ENCODE measurements at places on chromosomes 16 and 17. TPM values are rescaled to one million over a fixed set of nuclear protein-coding genes. Genes with fewer than 3 reads are reported as not detected.

DNA sequence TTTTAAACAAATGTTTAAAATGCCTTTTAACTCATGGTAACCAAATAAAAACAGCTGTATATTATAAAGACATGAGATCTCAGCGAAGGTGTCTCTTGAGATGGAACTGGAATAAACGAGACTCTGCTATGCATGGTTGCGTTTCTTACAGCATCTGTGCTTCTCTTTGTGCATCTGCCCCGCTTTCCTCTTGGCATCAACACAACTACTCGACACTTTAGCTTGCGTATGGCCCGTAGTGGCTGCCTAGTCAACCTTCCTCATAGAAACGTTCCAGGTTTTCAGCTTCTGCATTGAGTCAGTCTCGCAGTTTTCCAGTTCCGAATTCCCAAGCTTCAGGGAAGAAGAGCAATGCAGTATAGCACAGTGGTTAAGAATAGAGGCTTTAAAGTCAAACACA lies 214.9 kb downstream of the CEP112 start:
- DNase-seq = no peak

- DNase-seq = no peak
Observed at GRCh38 chr17:68824707-68825106, 130.5 kb downstream of the ABCA8 start.

DNA sequence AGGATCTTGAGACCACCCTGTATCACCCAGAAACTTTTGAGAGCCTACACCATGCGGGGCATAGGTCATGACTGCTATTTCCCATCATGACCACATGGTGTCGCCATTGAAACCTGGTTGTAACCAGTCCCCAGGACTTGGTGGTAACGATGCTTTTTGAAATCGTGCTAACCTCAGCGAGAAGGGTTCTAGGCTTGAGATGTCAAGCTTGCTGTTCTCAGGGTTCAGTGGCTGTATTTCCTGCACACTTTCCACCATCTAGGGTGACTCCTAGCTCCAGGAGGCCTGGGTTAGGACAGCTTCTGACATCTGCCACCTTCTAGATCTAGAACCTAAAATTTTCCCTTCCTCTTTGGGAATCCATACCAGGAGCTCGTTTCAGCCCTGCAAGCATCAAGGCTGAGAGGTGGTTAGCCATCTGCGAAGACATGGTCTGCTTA lies 13.0 kb upstream of the SPNS3 start:
- DNase-seq = no peak

DNA sequence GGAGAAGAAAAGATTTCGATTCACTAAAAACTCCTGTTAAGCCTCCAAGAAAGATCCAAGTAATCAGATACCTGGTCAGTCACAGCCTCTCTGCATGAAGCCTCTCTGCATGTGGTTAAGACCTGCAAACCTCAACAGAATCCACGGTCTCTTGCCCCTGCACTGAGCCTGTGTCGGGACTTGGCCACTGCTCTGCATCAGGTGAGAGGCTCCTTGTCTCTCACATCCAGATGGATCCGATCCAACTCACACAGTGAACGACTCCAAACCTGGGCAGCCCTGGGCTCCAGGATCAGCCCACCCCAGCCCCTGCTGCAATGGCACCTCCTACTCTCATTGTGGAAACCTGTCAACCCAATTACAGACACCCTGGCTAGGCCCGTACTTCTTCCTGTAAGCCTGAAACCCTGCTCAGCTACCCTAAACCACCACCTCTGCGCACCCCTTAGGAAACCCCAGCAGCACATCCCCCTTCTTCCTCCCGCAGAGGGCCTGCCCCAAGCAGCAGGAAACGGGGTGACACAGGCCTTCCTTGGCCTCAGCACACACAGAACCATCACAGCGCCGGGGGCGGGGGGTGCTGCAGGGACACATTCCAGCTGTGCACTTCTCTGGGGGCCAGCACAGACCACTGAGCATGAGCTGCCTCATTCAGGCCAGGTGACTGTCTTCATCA lies 129.5 kb downstream of the ANKRD11 start:
- peak; percentile 59 for DNase-seq

DNA sequence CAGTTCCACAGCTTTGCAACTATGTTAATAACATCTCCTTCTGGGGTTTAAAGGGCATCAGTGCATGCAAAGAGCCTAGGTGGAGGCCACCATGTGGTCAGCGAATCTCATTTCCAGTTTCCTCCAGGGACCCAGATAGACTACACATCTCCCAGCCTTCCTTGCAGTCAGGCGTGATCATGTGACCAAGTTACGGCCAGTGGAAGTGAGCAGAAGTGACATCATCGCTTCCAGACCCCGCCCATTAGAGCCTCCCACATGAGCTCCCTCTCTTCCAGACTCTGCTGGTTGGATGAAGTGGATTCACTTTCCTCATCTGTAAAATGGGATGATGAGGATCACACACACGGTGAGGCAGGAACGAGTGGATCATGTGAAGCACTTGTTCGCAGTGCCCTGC lies 27.4 kb upstream of the KDM8 start:
- no peak for DNase-seq

Gene ZNF276
- 23.6 TPM for total RNA-seq

Gene DRC7
- total RNA-seq = not detected
